GM23248 (cell line): ENCODE measurements at places on chromosomes 2 and 18. TPM values are rescaled to one million over a fixed set of nuclear protein-coding genes. Genes with fewer than 3 reads are reported as not detected.
A peak's percentile ranks its signal among the peaks of the same experiment; 100 is the strongest.

The CD8B gene
- polyA plus RNA-seq, result not detected in 2 replicates

The GLS gene
- 81.0 and 96.0 TPM in 2 replicates for polyA plus RNA-seq

The CD302 gene
- 9.9 and 10.5 TPM in 2 replicates for polyA plus RNA-seq

- no peaks in the 10 kb centered on the region for H3K4me1 ChIP-seq
- H3K4me3 ChIP-seq, result no peak overlapping the region
- no peaks in the 10 kb centered on the region for H3K36me3 ChIP-seq
- H3K27me3 ChIP-seq, result no peaks in the 10 kb centered on the region; the same call in 1 of the 2 replicates
- H3K27ac ChIP-seq, result no peak overlapping the region
- DNase-seq, result peak; percentile 19
These were observed 52.1 kb upstream of the ACAA2 start for GRCh38 chr18:49865401-49865800.

The PRSS56 gene
- polyA plus RNA-seq, result not detected in 2 replicates
